NCI-H2171 treated with DMSO at 0.1 percent for 48 hours (cell line): ENCODE measurements at places on chromosomes 5 and 9.

GRCh38 chr5:14041528-14042192, 97.2 kb upstream of the DNAH5 start:
- no peak for DNase-seq

GRCh38 chr5:110056580-110057114, 366.9 kb downstream of the MAN2A1 start:
- no peak for DNase-seq

- DNase-seq = no peak
Observed at GRCh38 chr5:14900693-14901461, 29.3 kb upstream of the ANKH start.

DNA sequence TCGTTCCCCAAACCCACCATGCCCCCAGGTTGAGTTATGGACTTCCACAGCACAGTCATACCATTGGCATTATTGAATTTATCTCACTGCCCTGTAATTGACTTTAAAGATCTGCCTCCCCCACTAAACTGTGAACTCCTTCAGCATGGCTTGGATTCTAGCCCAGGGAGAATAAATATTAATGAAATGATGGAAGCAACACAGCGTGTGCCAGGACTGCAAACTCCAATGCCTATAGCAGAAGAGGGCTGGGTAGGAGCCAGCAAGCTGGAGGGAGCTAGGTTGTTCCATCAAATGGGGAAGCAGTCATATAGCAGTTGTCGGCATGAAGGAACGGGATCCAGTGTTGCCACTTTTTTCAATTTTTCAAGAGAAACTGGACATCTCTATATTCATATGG, 69.0 kb upstream of the MSX2 start:
- DNase-seq = no peak

DNA sequence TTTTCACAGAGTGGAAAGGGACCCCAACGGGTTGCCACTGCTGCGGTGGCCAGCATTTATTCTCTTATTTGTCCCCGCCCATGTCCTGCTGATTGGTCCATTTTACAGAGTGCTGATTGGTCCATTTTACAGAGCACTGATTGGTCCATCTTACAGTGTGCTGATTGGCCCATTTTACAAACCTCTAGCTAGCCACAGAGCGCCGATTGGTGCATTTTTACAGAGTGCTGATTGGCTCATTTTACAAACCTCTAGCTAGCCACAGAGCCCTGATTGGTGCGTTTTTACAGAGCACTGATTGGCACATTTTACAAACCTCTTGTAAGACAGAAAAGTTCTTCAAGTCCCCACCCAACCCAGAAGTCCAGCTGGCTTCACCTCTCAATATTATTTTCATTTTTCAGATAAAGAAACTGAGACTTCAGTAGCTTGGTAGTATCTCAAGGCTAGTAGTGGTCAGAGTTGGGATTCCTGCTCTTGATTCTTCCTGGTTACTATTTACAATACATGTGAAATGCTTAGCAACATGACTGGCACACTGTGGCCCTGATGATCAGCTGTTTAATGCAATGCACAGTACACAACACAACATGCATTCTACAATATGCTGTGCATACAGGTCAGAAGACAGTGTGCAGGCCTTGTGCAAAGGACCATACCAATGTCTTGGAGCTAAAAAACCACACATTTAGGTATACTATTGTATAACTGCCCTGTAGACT, 63.6 kb upstream of the BOD1 start:
- DNase-seq = no peak

DNA sequence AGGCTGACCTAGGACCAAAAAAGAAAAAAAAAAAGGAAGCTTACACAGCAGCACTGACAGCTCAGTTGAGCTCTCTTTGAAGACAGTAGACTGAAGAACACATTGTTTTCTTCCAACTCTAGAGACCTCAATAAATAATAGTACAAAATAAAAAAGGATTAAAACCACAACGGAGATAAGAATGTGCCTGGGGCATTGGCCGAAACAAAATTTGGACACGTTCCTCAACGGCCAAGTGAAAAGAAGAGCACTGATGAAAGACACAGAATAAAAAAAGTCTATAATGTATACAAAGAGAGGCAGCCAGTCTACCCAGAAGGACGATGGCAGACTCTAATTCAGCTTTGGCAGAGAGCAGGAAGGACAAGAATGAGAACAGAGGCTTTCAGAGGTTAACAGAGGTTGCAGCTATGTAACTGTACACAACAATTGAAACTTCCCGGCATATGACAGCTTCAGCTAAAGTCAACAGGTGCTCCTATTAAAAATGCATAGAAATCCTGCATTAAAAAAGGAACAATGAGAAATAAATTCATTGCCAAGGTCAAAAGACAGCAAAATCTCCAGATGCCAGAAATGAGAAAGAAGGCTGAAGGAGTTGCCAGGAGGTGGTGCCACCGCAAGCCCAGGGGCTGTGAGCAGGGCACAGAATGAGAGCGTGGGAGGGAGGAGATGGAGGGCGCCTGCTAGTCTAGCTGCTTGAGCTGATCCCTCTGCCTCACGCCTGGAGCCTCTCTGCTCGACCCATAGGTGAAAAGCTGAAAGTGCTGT, 113.9 kb downstream of the DCP2 start:
- DNase-seq = no peak

GRCh38 chr9:134522502-134522848, 119.1 kb upstream of the COL5A1 start:
- no peak for DNase-seq

DNA sequence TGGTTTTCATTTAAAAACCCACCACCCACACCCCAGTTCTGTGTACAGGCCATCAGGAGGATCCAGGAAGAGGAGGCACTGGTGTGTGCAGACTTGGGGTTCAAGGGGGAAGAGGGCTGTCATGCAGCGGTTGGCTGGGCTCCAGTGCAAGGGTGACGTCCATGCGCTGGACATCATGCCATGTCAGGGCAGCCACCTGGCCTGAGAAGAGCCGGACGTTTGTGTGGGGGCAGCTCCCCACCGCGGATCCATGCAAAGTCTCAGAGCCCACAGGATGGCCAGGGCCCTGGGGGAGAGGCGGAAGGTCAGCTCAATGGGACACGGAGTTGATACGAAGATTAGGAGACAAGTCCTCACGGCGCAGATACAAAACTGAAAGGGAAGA, 11.1 kb downstream of the BRD9 start:
- no peak for DNase-seq
